Stimulated activated CD8-positive, alpha-beta memory T cell treated with anti-CD3 and anti-CD28 coated beads, Interleukin-2, amount 100 ng/mL, for 1 hour (primary cell): ENCODE measurements at places on chromosomes 12 and 14.

GRCh38 chr12:96084624-96085023 is 49.2 kb upstream of the LTA4H start:
- no peak for DNase-seq

- DNase-seq, result no peak
Measured at GRCh38 chr12:57795354-57795753, 12.8 kb downstream of the TSFM start.

DNA sequence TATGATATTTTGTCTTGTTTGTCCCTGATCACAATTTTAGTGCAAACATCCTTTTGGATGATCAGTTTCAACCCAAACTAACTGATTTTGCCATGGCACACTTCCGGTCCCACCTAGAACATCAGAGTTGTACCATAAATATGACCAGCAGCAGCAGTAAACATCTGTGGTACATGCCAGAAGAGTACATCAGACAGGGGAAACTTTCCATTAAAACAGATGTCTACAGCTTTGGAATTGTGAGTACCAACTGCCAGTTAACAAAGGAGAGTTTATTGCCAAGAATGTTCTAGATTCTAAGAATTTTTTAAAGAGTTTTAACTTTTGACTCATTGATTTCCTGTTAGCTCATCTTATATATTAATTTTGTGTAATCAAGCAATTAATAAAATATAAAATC is 55.4 kb downstream of the IRAK3 start:
- no peak for DNase-seq

DNA sequence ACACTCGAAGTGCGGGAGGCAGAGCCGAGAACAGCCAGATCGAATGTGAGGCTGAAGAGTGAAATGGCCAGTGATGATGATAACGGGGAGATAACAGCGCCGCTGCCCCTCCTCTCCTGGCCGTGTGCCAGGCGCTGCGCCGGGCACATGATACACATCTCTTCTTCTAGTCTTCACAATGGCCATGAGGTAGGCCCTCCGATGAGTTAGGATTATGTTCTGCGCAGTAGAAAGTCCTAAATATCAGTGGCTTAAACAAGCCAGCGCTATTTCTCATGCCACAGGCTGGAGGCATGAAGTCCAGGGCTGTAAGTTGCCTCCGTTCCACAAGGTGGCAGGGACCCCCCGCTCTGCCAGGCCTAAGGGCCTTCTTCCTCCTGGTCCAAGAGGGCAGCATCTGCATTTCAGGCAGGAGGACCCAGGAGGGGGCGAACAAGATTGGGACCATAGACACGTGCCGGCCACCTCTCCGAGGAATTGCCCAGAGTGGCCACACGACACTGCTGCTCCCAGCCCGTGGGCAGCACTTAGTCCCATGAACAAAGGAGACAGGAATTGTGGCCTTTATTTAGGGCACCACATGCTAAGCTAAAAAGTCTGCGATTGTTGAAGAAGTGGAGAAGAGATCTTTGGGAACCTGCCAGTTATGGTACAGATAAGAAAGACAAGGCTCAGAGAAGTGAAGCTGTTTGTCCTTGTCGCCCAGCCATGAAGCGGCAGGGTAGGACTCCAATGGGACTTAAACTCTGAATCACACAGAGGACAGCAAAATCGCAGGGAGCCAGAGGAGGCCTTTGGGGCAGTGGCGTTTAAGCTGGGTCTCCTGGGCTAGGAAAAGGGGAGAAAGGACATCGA is 10.9 kb upstream of the HVCN1 start:
- no peak for DNase-seq

DNA sequence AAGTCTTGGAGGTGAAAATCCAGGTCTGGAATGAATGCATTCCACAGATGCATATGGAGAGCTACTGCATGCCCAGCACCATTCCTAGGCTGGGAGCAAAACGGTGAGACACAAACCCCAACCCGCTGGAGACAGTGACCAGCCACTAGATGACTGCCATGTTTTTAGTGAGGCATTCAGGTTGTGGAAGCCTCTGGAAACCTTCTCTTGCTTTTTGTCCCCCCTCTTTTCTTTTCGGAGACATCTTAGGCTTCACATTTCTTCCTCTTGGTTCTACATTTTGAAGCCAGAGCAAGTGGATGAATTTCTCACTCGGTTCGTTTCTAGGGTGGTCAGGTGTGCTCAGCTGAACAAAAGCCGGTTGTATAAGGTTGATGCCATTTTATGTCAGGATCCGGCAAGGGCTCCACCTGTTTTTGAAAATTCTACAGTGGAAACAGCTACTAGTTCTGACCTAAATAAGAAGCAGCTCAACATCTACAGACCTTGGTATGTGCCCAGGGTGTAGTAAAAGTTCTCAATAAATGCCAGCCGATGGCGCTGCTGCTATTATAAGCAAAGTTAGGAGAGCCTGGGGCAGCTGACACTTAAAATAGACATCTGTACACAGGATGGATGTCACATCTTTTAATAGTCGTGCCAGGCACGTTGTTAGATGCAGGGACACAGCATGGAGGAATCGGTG is 1.8 kb upstream of the ZNF839 start:
- DNase-seq, result no peak
